Trophoblast cell (in vitro differentiated cells and primary cell): ENCODE measurements at places on chromosomes 6 and 20.

GRCh38 chr6:4295058-4295782 lies 159.8 kb upstream of the ECI2 start:
- DNase-seq = no peak

- no peak for DNase-seq
Observed at GRCh38 chr6:83974409-83975050, 59.0 kb upstream of the MRAP2 start.

DNA sequence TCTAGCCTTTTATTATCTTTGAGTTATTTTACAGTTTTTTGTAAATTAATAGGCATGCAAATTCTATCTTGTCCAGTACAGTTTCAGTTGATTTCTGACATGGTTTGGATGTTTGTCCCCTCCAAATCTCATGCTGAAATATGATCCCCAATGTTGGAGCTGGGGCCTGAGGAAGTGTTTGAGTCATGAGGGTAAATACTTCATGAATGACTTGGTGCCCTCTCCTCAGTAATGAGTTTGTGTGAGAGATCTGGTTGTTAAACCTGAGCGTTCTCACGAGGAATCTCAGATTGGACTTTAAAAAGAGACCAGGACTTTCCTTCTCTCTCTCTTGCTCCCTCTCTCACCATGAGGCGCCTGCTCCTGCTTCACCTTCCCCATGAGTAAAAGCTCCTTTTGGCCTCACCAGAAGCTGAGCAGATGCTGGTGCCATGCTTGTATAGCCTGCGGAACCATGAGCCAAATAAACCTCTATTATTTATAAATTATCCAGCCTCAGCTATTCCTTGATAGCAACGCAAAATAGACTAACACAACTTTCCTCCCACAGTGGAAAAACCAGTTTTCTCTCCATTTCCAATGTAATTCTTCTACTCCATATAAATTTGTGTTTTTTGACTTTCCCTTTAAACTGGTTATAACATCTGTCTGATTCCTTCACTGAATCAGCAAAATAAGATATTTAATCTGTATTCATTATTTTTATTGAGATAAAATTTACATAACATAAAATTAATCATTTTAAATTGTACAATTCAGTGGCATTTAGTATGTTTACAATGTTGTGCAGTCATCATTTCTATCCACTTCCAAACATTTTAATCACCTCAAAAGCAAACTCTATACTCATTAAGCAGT lies 78.7 kb upstream of the PRSS16 start:
- no peak for DNase-seq

DNA sequence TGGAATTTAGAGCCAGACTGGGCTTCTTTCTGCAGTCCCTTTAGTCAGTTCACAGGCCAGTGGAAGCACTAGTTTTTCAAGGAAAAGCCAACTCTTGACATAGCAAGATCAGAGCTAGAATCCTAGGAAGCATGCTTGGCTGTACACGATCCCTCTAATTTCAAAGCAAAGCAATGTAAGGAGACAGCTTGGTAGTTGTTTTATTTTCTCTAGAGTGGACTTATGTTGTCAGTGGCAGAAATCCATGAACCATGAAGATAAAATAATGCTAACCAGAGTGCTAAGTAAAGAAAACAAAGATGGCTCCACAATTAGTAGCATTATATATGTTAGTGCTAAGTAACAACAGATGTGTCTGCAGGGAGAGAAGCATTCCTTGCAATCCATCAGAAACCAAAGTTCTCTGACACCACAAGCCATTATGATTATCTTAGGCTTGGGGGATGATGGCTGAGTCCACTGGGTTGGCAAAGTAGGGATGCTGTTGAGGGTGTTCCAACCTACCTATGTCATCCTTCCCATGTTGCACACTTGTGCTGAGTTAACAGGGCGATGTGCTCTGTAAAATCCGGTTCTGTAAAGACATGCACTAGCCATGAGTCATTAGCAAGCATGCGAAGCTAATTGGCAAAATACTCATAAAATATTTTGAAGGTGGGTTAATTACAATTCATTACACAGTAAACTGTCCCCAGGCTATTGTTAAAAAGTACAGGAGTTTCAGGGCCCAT lies 115.2 kb downstream of the BMP2 start:
- DNase-seq = peak; percentile 5

DNA sequence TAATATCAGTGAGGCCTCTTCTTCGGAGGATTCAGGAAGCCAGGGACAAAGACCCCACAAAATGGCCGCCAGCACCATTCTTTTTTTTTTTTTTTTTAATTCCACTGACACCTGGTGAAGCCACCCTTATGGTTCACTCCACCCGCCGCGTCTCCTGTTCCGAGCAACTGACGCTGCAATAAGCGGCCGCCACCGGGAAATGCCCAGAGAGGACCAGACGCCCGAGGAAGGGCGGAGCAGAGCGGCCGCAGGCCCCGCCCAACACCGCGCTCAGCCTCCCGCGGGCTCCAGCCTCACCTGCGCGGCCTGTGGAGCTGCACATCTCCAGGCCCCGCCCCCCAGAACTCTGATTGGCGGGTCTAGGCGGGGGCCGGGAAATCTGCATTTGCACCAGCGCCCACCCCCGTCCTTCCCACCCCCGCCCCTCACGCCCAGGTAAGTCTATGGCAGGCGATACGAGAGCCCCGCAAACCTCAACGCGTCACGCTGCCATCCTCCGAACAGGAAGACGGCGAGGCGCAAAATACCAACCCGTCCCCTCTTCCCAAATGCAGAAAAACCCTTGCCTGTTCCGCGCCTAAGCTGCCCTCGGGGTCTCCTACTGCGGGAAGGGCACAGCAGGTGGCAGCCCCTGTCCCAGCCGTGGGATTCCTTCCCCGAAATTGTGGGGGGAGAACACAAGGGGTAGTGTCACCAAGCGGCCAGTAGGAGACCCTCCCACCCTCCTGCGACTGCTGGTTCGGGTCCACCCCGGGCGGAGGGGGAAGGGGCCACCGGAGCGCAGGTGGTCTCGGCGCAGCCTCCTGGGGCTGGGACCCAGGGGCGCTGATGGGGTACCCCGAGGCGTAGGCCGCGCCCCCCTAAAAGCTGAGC lies 960 bp downstream of the ATP9A start:
- peak; percentile 96 for DNase-seq

DNA sequence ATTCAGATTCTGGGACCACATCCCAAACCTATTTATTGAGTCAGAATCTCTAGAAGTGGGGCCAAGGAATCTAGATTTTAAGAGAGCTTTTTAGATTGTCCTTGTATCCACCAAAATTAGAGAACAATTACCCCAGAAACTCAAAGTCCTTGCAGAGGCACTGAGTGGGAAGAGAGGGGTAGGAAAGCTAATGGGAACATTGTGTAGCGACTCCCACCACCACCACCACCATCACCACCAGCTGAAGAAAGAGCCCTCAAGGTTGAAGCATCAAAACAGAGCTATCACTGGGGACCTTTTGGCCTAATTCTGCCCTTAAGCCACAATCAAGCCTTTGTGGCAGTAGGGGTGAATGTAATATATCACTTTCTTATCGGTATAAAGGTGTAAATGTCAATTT lies 39.0 kb upstream of the SLC32A1 start:
- DNase-seq = no peak

- no peak for DNase-seq
Observed at GRCh38 chr6:113697632-113698410, 159.3 kb upstream of the MARCKS start.

GRCh38 chr6:159168536-159169192 lies 536 bp upstream of the FNDC1 start:
- DNase-seq = peak; percentile 59

DNA sequence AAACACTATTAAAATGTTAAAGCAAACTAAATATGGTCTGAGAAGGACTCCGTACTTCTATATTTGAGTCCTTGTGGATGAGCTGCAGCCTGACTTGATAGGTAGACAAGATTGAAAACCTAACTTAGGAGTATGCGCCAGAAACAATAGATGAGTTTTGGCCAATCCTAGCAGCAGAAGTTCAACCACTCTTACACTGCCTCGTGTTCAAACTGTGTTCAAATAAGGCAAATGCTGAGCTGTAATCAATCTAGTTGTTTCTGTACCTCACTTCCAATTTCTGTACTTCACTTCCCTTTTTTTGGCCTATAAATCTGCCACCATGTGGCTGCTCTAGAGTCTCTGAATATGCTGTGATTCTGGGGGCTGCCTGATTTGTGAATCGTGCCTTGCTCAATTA lies 13.2 kb upstream of the SERINC1 start:
- no peak for DNase-seq

- DNase-seq = no peak
Observed at GRCh38 chr6:169904051-169904922, 152.9 kb downstream of the ERMARD start.

GRCh38 chr20:42254673-42255072 lies 636.5 kb upstream of the CHD6 start:
- DNase-seq = no peak

DNA sequence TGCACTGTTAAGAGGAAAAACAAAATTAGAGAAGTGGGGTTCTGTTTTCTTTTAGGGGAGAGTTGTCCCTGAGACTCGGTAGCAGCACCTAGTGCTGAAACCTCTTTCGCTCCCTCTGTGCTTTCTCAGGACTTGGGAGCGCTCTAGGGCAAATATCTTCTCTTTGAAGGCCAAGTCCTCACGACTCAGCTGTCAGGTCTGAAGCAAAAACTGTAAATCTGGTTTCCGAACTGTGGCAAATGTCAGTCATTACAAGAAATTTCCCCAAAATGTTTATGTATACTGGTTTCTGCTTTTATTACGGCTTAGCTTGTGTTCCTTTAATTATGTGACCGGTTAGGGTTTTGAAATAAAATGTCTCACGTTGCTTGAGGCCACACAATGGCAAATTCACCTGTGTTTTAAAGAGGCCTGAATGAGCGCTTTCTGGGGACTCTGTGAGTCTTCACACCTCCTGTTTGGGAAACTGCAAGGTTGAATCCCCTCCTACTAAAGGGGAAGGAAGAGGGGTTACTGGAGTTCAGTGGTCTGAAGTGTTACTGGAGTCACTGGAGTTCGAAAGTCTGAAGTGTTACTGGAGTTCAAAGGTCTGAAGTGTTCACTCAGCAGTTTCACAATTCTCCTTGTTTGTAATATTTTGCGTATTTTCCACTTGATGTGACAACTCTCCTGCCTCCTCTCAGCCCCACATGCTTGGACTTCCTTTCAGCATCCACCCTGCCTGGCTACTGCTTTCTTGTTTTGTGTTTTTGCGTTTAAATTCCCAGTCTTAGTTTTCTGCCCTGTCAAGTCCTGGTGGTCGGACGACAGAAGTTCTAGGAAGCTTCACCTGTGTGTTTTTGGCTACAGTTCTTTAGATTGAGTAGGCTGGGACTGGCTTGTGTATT lies 1.6 kb downstream of the SMPDL3A start:
- DNase-seq = peak; percentile 73
